Activated T-cell treated with anti-CD3 and anti-CD28 coated beads for 1 hour (primary cell): ENCODE measurements at places on chromosomes 4 and X.

DNA sequence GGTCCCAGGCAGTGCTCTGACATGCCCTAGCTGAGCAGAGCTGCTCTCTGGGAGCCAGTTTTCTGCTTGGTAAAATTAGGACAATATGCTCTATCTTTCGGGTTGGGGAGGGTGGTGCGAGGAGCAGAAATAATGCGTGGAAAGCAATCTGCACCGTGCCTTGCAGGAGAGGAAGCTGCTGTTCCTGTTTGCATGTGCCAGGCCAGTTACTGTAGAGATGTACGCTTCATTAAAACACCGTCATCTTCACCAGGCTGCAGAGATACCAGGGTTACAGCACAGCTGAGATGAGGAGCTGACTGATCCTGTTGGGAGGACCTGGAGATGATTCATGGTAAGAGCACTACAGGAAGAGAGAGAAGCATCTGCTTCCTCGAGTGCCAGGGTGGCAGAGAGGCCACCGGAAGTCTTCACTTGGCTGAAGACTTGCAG is 29.5 kb upstream of the IRF2 start:
- no peak for DNase-seq

GRCh38 chr4:52555356-52555716 is 103.8 kb downstream of the USP46 start:
- no peak for DNase-seq

- no peak for DNase-seq
Measured at GRCh38 chrX:15816886-15817285, 26.6 kb downstream of the ZRSR2 start.

DNA sequence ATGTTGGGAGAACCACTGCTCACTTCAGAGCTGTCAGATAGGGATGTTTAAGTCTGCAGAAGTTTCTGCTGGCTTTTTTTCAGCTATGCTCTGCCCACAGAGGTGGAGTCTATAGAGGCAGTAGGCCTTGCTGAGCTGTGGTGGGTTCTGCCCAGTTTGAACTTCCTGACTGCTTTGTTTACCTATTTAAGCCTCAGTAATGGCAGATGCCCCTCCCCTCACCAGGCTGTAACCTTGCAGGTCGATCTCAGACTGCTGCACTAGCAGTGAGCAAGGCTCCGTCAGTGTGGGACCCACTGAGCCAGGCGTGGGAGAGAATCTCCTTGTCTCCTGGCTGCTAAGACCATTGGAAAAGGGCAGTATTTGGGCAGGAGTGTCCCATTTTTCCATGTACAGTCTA is 36.8 kb downstream of the AFM start:
- DNase-seq: no peak

- DNase-seq: peak; percentile 8
Measured at GRCh38 chrX:23773601-23774175, 9.3 kb upstream of the SAT1 start.

DNA sequence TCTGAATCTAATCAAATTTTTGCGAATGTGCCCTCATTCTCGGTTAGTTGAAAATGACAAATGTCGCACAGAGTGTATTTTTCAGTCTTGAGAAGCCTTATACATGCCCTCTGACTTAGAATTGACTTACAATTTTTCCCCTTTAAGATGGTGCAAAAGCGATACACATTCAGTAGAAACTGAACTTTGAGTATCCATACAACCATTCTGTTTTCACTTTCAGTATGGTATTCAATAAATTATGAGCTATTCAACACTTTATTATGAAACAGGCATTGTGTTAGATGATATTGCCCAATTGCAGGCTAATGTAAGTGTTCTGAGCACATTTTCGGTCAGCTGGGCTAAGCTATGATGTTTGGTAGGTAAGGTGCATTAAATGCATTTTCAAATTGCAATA is 43.4 kb downstream of the SLC9A7 start:
- DNase-seq: no peak

GRCh38 chrX:31661280-31661810 is 589.5 kb upstream of the FTHL17 start:
- no peak for DNase-seq

DNA sequence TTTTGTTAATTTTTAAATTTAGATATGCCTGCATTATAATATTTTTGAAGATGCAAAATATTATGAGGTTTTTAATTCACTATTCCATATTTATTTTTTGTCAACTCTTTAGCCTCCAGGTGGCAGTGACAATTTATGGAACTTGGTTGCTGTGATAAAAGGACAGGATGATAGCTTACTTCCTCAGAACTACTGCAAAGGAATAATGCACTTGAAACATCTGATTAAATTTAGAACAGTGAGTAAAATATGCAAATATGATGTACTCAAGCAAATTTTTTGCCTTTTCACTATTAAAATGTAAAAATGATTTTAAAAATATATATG is 45.1 kb downstream of the SPATA4 start:
- DNase-seq: no peak

GRCh38 chr4:174107746-174108354 is 175.6 kb downstream of the FBXO8 start:
- DNase-seq: no peak

DNA sequence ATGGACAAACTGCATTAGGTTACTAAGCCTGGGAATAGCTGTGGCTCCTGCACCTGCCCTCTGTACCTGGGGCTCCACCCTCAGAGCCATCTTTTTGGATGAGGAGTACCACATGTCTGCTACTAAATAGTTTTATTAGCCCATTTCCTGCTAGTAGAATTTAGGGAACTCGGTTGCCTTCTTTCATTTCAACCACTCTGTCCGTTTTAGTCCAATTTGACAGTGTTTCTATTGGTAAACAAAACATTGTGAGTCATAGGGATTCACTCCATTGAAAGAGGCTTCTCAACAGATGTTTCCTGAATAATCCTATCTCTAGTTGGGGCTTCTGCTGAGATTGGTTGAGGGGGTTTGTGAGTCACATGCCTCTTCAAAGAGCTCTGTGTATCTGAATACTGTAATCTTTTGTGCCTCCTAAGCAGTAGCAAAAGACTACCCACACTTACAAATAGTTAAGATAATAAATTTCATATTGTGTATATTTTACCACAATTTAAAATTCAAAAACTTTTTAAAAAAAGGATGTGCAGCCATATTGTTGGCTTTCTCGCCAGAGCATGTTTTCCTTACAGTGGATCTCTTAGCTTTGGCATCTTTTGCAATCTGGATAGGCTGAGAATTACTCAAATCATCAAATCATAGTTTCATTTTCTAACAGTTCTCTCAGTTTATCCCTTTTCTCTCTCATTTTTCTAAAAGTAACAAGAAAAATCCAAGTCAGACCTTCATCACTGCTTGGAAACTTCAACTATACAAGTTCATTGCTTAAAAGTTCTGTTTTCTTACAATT is 9.9 kb downstream of the FAM200B start:
- no peak for DNase-seq

- no peak for DNase-seq
Measured at GRCh38 chrX:69530306-69530705, 26.2 kb downstream of the NALF2 start.
